DMS79 (cell line): ENCODE measurements at places on chromosomes 12 and 14.

- no peak for DNase-seq
These were observed 107.9 kb upstream of the BCL2L14 start for GRCh38 chr12:11962860-11963259.

GRCh38 chr14:100523843-100524169 lies 63.4 kb downstream of the BEGAIN start:
- DNase-seq = peak; percentile 62

- no peak for DNase-seq
These were observed 11.9 kb downstream of the SLCO1B3 start for GRCh38 chr12:20822415-20822814.

GRCh38 chr12:91370086-91370868 lies 187.7 kb upstream of the DCN start:
- DNase-seq = no peak

- DNase-seq = no peak
These were observed 1.8 kb downstream of the PLBD2 start for GRCh38 chr12:113359939-113360748.

GRCh38 chr12:40149673-40150260 lies 43.9 kb upstream of the SLC2A13 start:
- no peak for DNase-seq

GRCh38 chr12:68912916-68913315 lies 20.1 kb downstream of the CPM start:
- no peak for DNase-seq

DNA sequence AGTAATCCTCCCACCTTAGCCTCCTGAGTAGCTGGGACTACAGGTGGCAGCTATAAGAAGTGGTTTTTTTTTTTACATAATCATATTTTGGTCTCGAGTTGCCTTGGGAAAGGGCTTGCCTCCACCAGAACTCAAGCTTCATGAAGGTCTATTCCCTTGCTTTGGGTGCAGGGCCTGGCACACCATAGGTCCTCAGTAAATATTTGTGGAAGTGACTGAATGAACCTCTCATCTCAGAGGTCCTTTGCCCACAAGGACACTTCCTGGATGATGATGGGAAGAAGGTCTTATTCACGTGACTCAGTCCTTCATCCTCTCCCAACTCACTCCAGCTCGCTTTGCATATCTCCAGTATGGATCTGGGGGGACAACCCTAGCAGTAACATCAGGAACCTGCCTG lies 114.0 kb upstream of the MED13L start:
- no peak for DNase-seq

GRCh38 chr12:76083904-76084862 lies at the start of gene NAP1L1:
Gene NAP1L1, minus strand, starts transcription at chr12:76084685. Its CDS starts 10,466 bp downstream, at chr12:76074219.
- peak; percentile 93 for DNase-seq

- no peak for DNase-seq
These were observed 923.3 kb downstream of the AACS start for GRCh38 chr12:125988545-125988944.

- DNase-seq = peak; percentile 91
These were observed 62.9 kb downstream of the GLRX5 start for GRCh38 chr14:95597784-95598211.

DNA sequence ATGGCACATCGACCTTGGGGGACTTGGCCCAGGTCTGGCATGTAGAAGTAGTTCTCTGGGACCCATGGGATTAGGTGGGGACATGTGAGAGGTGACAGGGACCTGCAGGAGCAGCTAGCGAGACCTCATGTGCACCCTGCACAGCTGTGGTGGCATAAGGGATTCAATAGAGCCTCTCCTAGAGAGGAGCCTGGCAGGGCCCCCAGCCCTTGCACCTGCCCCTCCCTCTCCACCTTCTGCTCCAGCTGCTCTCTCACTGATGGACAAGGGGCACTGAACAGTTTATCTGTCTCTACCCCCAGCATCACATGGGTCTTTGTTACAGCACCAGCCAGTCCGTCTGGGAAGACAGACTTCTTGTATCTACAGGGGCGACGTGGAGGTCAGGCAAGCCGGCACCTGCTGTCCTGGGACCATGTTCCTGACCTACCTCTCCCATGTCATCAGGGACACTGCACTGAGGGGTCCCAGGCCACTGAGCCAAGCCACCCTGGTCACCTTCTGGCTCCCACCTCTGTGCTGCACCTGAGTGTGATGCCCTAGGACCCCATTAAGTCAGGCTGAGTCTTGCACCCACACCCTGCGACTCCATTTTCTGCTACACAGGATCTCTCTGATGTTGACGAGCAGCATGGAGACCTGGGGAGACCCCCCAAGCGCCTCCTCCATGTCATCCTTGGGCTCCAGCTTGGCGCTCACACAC lies 32.6 kb downstream of the DDX11 start:
- no peak for DNase-seq

DNA sequence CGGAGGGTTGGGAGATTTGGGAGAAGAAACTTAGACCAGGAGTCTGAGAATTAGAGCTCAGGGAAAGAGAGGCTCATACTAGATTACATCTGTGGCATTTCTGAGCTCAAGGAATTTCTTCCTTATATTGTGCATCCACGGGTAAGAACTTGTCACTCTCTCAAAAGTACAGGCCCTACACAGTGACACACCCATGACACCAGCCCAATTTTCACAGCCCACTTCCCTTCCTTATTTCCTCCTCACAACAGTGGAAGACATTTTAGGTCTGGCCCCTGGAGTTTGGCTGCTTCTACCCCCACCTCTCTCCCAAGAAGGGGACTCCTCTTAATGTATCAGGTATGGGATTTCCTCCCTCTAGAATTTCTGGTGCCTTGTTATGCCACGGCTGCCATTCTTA lies 9.2 kb upstream of the ZNF385A start:
- DNase-seq = no peak

GRCh38 chr14:34980337-34980900 lies 2.4 kb upstream of the SRP54 start:
- DNase-seq = no peak

- no peak for DNase-seq
These were observed 506.8 kb downstream of the LRFN5 start for GRCh38 chr14:42113358-42114069.

DNA sequence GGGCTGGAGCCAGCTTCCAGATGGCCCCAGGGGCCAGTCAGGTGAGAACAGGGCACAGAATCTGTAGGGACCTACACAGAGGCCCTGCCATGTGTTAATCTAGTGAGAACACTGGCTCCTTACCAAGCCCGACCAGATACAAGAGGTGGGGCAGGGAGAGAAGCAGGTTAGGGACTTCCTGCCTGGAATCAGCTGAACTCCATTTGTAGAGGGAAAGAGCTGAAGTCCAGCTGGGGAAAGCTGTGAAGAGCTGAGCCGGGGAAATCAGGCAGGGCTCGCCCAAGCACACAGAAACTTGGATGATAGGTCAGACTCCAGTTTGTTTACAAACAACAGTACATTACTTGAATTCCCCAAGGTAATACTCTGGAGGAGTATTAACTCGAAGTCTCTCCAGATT lies 46.7 kb downstream of the PTGER2 start:
- DNase-seq = no peak

GRCh38 chr14:74427651-74428050 lies 1.6 kb upstream of the SYNDIG1L start:
- DNase-seq = no peak

DNA sequence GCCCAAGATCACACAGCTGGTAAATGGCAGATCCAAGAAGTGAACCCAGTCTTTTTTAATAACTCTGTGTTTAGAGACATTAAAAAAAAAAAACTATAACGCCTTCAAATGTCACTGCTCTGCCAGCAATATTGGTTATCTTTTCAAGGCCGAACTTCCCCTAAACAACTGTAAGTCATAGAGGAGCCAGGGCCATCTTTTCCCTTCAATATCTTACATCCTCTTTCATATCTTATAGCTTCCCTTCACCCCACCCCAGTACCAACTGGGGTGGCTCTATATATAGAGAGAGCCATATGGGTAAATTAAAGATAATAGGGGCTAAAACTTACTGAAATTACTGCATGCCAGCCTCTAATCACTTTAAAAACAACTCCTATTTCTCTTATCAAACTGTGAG lies 100.2 kb downstream of the STAB2 start:
- DNase-seq = no peak

GRCh38 chr14:101739446-101740141 lies 21.9 kb upstream of the PPP2R5C start:
- no peak for DNase-seq

DNA sequence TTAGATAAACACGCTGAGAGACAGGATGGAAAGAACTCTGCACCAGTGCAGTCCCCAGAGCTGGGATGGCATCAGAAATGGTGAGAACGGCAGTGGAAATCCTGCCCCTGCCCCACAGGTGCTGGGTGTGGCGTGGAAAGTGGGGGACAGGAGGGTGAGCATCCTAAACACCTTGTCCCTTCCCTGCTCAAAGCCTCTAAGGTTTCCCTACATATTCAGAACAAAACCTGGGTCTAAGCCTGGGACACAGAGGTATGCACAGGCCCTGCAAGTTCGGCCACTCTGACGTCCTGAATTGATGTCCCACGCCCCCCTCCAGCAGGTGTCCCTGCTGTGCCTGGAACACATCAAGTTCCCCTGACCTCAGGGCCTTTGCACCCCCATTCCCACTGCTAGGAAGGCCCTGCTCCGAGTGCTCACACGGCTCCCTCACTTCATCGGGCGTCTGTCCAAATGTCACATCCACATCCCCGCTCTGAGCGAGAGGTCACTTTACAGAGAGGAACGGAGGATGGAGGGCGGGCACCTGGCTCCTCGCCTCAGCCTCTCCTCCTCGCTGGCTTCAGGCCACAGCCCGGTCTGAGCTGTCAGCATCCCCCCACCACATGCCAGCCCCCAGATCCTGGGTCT lies 38.5 kb upstream of the SFSWAP start:
- no peak for DNase-seq

- no peak for DNase-seq
These were observed 1.7 kb upstream of the OVCH1 start for GRCh38 chr12:29499235-29499634.

DNA sequence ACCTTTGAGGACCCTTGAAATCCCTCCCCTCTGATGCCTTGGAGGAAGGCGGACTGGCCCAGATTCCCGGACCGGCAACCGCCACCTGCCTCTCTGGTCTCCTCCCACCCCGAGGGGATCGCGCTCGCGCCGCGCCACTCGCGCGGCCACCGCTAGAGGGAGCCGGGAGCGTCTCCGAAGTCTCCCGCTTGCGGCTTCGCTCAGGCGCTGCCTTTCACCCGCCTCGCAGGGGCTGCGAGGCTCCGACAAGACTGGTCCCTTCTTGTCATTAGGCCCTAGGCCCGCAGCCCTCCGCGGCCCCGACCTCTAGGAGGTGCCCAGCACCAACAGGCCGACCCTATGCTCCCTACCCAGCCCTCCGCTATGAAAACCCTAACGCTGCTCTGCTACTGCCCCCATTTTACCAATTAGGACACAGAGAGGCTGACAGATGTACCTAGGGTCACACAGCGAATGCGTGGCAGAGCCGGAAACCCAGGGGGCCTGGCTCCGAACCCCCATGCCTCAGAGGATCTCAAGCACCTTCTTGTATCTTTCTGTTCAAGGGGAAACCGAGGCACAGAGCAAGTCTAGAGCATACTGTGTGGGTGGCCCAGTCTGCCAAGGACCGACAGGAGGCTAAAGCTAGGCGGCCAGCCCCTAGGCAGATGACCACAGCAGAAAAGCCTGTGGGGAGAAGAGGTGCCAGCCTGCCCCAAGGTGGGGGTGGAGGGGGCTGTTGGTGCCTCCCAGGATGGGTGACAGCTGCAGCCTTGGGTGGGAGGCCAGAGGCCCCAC lies 21.4 kb upstream of the VSX2 start:
- peak; percentile 50 for DNase-seq

DNA sequence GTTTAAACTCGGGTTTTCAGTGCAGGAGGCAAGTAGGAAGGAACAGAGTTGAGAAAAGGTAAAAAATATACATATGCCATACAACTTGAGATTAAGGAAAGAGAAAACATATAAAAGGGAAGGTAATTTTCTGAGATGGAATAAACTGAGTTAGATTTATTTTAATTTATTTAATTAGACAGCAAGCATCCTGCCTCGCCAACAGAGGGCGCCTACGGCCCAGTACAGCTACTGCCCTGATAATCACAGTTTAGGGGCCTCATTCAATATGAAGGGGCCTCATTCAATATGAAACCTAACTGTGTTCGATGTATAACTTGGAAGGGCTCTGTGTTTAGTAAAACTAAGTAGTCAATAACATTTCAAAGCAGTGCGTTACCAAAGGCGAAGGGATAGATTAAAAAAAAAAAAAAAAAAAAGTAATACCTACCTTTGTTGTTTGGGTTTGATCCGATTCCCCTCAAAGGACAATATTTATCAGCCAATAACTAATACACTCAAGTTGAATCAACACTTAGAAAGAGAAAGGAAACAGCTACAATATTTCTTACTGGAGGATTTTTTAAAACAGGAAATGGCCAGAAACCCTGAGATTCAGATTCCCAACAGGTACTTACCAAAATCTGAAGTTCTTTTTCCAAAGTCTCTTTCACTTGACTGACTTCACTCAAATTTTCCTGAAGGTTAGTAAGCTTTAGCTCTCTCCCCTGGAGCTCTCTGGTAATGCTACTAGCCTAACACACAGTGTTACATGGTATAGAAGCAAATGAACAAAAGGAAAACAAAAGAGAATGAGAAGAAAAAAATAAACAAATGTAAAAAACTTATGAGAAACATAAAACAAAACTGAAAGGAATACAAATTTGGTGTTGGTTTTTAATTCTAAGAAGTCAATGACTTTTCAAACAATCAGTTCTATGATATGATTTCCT lies 70.0 kb upstream of the VPS33A start:
- peak; percentile 7 for DNase-seq

DNA sequence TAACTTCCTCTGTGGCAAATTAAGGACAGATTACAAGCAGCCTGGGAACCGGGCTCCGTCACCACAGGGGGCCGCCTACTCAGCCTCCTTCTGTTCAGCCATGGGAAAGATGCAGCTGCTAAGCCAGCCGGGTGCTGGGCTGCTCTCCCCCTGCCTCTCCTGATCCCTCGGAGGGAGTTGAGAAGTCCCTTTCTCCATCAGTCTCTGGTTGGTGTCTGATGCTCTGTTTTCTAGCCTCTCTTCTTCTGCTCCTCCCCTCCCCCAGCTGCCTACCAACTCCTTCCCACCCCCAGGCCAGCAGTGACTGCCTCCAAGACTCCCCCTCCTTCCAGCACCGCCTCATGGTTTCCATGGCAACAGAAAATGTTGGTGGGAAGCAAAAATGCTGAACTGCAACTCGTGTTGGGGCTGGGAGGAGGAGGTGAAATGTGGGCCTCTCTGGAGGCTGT lies 486.7 kb downstream of the APAF1 start:
- no peak for DNase-seq

- DNase-seq = no peak
These were observed 158.4 kb upstream of the PLXNC1 start for GRCh38 chr12:93989949-93990348.

DNA sequence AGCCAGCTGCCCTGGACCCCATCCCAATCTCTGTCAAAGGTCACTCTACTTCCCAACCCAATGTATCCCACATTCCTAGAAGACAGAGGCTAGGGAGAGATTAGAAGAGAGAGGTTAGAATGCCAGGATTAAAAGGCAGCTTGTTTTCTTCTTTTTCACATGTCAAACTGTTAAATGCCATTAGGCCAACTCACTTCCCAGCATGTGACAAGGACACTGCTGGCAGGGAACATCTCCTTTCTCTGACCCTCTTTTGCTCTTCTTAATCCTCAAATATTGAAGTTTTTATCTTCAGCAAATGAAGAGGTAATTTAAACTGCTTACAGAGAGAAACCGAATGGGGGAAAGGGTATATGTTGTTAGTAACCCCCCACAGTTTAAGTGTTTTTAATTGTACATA lies 89.1 kb downstream of the BBS10 start:
- no peak for DNase-seq
